ENCODE measurements at places on chromosomes 3 and 15.

GRCh38 chr3:172506094-172506493 lies 17.1 kb downstream of the TNFSF10 start:
- H3K27me3 ChIP-seq = no peaks in the 10 kb centered on the region
- H3K27ac ChIP-seq = no peak overlapping the region
- no peak for DNase-seq
- H3K4me1 ChIP-seq = no peaks in the 10 kb centered on the region

GRCh38 chr3:191401775-191402357 lies 59.1 kb upstream of the PYDC2 start:
- no peak overlapping the region for H3K27ac ChIP-seq
- H3K27me3 ChIP-seq = no peaks in the 10 kb centered on the region
- DNase-seq = no peak
- no peak overlapping the region for H3K4me3 ChIP-seq
- peaks cover 5% of the 10 kb centered on the region for H3K36me3 ChIP-seq

DNA sequence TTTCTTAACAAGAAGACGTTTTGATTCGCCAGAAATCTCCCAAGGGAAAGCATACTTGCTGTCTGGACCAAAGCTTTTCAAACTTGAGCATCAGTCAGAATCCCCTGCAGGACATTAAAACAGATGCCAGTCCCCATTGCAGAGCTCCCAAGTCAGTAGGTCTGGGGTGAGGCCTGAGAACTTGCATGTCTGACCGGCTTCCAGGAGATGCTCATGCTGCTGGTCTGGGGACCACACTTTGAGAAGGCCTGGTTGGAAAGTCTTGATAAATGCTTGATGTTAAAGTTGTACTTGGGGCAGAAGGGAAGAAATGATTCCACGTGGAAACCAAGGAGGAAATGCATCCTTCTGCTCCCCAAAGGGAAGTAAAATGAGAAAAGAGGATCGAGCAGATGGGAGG lies 24.3 kb upstream of the CAV3 start:
- H3K27ac ChIP-seq = no peak overlapping the region
- DNase-seq = no peak
- H3K4me3 ChIP-seq = no peak overlapping the region
- no peaks in the 10 kb centered on the region for H3K4me1 ChIP-seq

- H3K27me3 ChIP-seq = no peaks in the 10 kb centered on the region
- H3K36me3 ChIP-seq = no peaks in the 10 kb centered on the region
- no peak overlapping the region for H3K4me3 ChIP-seq
- no peak for DNase-seq
These were observed 71.5 kb upstream of the ADAMTSL3 start for GRCh38 chr15:83582381-83582780.

GRCh38 chr3:179072100-179072438 lies 460 bp upstream of the ZMAT3 start:
- H3K27ac ChIP-seq = peak overlapping the region; percentile 95
- no peaks in the 10 kb centered on the region for H3K27me3 ChIP-seq
- H3K4me3 ChIP-seq = peak overlapping the region; percentile 78
- no peaks in the 10 kb centered on the region for H3K4me1 ChIP-seq
- H3K36me3 ChIP-seq = peaks cover 2% of the 10 kb centered on the region

DNA sequence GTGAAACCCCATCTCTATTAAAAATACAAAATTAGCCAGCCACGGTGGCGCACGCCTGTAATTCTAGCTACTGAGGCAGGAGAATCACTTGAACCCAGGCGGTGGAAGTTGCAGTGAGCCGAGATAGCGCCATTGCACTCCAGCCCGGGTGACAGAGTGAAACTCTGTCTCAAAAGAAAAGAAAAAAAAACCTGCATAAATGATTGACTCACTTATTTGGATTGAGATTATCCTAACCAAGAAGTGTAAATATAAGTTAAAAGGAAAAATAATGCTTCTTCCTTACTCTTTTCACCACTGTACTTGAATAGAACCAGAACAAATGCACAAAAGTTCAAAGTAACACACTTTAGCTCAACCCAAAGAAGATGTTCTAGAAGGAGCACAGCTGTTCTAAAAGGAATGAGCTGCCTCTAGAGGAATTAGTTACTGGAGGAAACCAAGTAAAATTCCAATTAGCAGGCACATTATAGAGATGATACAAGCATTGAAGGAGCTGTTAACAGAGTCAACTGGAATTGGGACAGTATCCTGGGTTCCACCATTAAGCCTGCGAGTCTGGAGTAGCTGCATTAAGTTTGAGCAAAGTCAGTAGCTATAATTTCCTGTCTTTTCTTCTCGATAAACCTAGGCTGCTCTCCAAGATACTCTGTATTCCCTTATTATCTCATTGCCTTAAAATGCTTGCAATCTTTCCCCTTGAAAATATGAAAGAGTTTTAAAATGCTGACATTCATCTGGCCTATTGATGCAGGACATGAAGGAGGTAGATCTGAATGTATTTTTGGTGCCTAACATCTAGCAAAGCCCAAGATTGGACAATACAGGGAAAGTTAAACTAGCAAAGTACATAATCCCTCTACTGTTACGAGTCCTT lies 9.5 kb downstream of the MTHFS start:
- H3K4me1 ChIP-seq = peaks cover 2% of the 10 kb centered on the region
- H3K4me3 ChIP-seq = no peak overlapping the region
- H3K27me3 ChIP-seq = no peaks in the 10 kb centered on the region
- peaks cover 5% of the 10 kb centered on the region for H3K36me3 ChIP-seq
- H3K27ac ChIP-seq = no peak overlapping the region

DNA sequence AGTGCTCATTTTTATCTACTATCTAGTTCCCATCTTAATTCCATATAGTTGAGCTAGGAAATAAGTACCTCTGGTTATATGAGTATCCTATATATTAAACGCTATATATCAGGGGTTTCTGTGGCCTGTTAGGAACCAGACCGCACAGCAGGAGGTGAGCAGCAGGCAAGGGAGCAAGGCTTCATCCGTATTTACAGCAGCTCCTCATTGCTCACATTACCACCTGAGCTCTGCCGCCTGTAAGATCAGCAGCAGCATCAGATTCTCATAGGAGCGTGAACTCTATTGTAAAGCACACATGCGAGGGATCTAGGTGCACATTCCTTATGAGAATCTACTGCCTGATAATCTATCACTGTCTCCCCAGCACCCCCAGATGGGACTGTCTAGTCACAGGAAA lies 23.0 kb downstream of the GSK3B start:
- no peaks in the 10 kb centered on the region for H3K27me3 ChIP-seq
- no peak overlapping the region for H3K4me3 ChIP-seq
- H3K27ac ChIP-seq = no peak overlapping the region

GRCh38 chr15:89680282-89680873 lies 1.2 kb upstream of the PLIN1 start:
- H3K27ac ChIP-seq = peak overlapping the region; percentile 39
- peaks cover 8% of the 10 kb centered on the region for H3K4me1 ChIP-seq
- H3K27me3 ChIP-seq = no peaks in the 10 kb centered on the region
- no peaks in the 10 kb centered on the region for H3K36me3 ChIP-seq
- H3K4me3 ChIP-seq = no peak overlapping the region

GRCh38 chr15:84023636-84024035 lies 211.9 kb upstream of the GOLGA6L4 start:
- H3K4me1 ChIP-seq = no peaks in the 10 kb centered on the region
- H3K4me3 ChIP-seq = no peak overlapping the region
- no peaks in the 10 kb centered on the region for H3K27me3 ChIP-seq

DNA sequence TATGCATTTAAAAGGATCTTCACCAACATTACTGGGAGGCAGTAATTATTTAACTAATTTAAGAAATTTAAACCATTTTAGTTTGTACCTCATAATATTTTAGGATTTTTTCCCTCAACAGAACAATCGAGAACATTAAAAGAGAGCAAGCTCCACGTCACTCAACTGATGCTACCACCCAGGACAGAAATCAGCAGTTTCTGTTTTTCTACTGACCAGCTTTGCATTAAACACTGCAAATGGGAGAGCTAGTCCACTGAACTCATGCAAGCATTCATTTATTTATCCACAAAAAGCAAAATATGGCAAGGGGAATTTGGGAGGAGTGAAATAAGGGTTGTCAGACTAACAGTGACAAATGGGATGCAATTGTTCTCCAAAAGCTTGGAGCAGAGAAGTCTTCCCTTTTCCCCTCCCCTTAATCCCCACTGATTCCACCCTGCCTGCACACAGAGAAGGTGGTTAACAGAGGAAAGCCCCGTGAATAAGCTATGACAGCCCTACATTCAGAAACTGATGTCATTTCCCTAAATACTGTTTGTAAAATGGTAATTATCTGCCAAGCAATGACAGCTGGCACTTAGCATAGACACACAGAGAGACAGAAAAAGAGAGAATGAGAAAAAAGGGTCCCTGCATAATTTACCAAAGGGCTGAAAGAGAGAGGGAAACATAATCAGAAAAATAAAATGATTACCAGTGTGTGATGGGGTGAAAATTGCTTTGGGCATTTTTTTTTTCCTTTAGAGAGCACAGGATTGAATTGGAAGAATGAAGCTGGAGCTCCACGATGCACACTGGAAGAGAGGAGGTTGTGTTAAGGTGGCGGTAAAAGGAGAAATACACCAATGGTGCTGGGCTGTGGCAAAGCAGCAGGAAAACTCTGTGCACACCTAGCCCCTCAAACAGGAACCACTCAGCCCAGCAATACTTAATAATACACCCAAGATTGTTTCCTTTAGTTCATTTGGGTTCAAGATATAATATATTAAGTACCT lies 777.4 kb downstream of the TUSC7 start:
- no peak overlapping the region for H3K4me3 ChIP-seq
- DNase-seq = no peak
- H3K36me3 ChIP-seq = no peaks in the 10 kb centered on the region
- no peak overlapping the region for H3K27ac ChIP-seq
- H3K27me3 ChIP-seq = no peaks in the 10 kb centered on the region

- H3K4me1 ChIP-seq = no peaks in the 10 kb centered on the region
- no peaks in the 10 kb centered on the region for H3K36me3 ChIP-seq
- H3K27ac ChIP-seq = no peak overlapping the region
- no peaks in the 10 kb centered on the region for H3K27me3 ChIP-seq
- no peak for DNase-seq
- no peak overlapping the region for H3K4me3 ChIP-seq
These were observed 229.4 kb downstream of the CD47 start for GRCh38 chr3:107861422-107861821.

DNA sequence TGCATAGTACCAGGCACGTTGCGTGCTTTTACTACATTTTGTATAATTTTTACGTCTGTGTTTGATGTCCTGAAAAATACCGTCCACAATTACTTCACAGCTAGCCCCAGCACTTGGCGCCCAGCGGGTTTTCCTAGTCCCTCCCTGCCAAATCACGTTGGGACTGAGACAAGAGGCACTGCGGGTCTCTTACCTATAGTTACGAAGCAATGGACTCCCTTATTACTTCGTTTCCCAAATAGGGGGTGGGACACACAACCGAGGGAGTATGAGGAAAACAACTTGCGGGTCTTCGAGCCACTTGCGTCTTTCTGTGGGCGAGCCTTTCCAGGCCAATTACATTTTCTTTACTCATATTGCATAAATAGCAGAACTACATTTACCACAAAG lies 620 bp upstream of the CMSS1 start:
- no peaks in the 10 kb centered on the region for H3K27me3 ChIP-seq
- peak overlapping the region; percentile 39 for H3K4me3 ChIP-seq
- DNase-seq = no peak
- H3K27ac ChIP-seq = no peak overlapping the region
- H3K36me3 ChIP-seq = no peaks in the 10 kb centered on the region
- no peaks in the 10 kb centered on the region for H3K4me1 ChIP-seq

DNA sequence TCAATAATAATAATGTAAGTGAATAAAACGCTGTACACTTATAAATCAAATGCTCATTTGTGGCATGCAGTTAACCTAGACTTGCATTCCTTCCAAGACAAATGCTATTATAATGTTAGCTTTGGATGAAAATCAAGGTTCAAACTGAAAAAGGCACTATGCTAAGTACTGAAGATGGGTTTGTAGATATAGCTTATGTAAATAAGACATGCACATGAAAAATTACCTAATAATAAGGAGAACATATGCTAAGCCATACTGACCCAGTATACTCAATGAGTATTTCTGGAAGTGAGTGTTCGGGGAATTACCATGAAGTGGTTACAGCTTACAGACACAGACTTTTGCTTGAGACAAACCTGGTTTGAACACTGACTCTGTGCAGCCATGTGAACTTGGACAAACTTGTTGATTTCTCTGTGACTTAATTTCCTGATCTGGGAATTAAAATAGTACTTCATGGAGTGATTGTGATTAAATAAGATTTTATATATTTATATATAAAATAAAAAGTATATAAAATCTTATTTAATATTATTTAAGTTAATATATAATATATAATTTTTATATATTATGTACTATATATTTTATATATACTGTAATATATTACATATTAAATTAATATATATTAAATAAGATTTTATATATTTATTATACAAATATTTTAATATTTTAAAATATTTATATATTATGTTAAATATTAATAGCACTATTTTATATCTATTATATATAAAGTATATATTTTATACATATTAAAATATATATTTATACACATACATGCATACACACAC lies 159.2 kb downstream of the ZPLD1 start:
- H3K4me3 ChIP-seq = no peak overlapping the region
- no peaks in the 10 kb centered on the region for H3K36me3 ChIP-seq
- H3K27me3 ChIP-seq = no peaks in the 10 kb centered on the region
- H3K27ac ChIP-seq = no peak overlapping the region
- DNase-seq = no peak
- H3K4me1 ChIP-seq = no peaks in the 10 kb centered on the region

DNA sequence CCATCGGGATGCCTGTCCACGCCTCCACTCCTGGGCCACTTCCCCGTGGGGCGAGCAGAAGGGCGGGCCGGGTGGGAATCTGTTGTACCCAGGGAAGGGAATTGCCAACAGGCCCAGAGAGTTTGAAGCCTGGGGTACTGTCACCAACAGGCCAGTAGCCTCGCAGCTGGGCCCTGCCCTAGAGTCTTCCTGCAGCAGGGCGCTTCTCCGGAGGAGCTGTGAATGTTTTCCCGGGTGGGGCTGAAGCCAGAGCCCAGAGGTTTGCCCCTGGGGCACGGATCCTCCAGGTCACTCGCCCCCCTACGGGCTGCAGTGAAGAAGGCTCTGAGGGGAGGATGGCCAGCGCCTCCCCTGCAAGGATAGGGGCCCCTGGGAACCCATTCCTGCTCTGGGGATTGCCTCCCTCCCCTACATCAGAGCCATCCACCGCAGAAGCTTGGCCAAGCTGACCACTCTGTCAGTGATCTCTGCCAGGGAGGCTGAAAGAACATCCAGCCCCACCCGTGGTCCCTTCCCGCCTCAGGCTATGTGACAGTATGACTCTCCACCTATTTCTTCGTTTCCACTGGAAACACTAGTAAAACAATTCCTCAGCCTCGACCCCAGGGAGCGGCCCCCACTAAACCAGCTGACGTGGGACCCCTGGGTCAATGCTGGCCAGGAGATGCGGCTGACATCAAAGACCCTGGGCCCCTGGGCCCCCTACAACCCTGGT lies 16.8 kb downstream of the CIDEC start:
- H3K27me3 ChIP-seq = no peaks in the 10 kb centered on the region
- peak; percentile 54 for DNase-seq
- no peaks in the 10 kb centered on the region for H3K36me3 ChIP-seq
- no peak overlapping the region for H3K4me3 ChIP-seq
- H3K4me1 ChIP-seq = no peaks in the 10 kb centered on the region
